ENCODE measurements at places on chromosomes 12 and 14. TPM values are rescaled to one million over a fixed set of nuclear protein-coding genes. Genes with fewer than 3 reads are reported as not detected.

Gene CCDC175
- total RNA-seq, result not detected

Gene OR6C4
- not detected for total RNA-seq

Gene IAPP
- total RNA-seq, result not detected

Gene WASHC3
- 114 TPM for total RNA-seq

Gene NEUROD4
- total RNA-seq, result not detected

Gene UNC79
- total RNA-seq, result 0.18 TPM

Gene GPR162
- total RNA-seq, result 3.0 TPM

Gene TMEM30B
- total RNA-seq, result 0.14 TPM

Gene RHOJ
- total RNA-seq, result 3.4 TPM

Gene TPPP2
- not detected for total RNA-seq

Data from smooth muscle cell of bladder (primary cell).